Central memory CD8-positive, alpha-beta T cell (primary cell): ENCODE measurements at places on chromosomes 4 and X.

- no peak for DNase-seq
Measured at GRCh38 chr4:144374065-144374464, 233.5 kb upstream of the GYPA start.

GRCh38 chrX:72297953-72298730 lies 7.6 kb downstream of the CITED1 start:
- DNase-seq, result no peak

GRCh38 chrX:132737743-132738142 lies 220.7 kb downstream of the HS6ST2 start:
- no peak for DNase-seq

DNA sequence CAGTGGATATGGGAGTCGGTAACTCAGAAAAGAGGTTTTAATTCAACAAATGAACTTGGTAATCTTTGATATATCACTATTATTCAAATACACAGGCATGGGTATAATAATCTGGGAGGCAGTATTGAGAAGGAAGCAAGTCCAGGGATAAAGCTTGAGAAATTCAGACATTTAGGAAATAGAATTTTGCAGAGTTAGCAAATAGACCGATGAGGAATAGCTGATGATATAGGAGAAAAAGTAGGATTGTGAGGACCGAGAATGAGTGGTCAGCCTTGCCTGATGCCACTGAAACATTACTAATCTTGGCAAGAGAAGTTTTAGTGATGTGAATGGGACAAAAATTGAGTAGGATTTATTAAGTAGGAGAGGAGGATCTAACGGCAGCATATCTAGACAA lies 71.9 kb downstream of the TLL1 start:
- DNase-seq, result no peak

DNA sequence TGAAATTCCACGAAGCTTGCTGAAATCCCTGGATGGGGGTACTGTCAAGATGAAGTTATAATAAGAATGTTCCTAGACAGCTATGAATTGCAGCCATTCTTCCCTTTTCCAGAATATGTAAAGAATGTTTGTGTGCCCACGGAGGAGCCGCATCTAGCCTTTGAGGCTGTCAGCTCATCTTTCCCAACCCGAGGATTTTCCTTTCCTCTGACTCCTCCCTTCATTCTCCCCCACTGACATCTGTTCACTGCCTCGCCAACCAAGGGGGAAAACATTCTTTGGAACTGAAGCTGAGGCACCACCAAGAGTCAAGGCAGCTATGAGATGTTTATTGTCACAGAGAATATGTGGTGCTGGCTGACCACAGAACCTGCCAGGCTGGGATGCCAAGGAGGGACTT lies 8.8 kb downstream of the NHSL2 start:
- no peak for DNase-seq

- no peak for DNase-seq
Measured at GRCh38 chr4:65645185-65645584, 25.1 kb downstream of the EPHA5 start.

DNA sequence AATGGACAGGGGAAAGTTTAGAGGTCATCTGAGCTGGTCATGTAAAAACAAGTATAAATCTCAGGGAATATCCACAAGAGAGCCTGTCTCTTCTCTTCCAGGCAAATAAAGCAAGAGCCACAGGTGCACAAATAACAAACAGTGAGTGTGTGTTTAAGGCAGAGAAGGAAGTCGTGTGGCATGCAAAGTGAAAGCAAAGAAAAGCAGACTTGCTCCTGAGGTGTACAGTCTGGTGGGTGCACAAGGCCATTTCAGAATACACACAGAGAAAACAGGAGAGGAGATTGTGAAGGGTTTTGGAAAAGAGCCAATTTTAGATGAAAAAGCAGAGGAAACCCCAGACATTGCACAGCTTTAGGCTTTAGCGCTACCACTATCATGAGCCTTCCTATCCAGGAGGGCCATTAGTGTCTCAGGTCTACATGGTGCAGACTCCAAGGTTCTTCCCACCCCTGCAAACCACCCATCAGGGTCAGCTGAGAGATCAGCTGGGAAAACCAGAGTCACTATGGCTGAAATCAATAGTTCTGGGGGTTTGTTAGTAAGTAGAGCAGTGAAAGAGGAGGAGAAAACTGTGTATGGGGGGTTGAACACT lies 355.8 kb downstream of the KLHL4 start:
- DNase-seq, result no peak

DNA sequence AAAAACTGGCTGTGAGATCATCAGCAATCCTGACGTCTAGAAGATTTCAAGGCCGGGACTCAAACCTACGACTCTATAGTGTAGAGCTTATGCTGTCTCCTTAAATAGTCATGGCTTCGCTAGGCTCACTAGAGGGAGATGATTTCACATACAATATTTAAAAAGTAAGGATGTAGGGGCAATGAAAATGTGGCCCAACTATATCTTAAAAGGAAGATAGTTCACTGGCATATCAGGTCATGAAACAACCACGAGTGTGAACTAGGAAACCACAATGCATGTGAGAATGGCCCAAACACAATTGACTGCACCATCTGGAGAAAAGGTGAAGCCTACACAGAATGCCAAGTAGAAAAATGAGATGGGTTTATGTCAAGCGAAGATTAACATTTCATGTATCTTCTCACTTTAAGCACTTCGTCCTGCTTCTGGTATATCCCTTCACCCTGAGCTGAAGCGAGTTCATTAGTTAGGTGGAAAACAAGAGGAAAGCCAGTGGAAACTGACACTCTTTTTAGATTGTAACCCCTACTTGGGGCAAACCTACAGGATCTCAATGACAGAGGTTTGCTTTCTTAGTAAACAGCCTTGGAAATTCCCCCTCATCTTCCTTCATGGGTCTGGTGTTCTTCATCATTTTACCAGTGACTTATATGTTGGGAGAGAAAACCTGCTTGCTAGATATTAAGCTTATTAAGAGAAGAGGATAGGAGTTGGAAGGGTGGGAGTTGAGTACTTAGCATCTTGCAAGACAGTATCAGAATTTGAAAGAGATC lies 17.4 kb downstream of the FAM9C start:
- DNase-seq, result no peak

GRCh38 chr4:40890764-40891163 lies 141.0 kb downstream of the NSUN7 start:
- DNase-seq, result no peak

- DNase-seq, result no peak
Measured at GRCh38 chr4:61129971-61130370, 70.2 kb upstream of the ADGRL3 start.

DNA sequence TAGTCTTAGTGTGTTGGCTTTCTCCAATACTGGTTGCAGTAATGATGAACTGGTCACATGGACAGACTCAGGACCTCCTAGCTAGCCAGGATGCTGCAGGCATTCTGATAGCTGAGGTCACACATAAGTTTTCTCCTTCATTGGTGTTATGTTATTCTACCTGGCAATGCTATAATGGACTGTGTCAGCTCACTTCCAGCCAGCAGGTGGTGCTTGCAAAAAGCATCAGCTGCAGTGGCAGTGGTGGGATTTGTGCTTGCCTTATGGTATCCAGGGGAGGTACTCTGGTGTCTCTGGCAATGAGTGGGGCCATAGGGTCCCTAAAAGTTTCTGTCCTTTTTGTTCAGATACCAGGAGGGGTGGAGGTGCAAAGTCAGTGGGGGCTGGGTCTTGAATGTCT lies 33.6 kb downstream of the ZNF330 start:
- DNase-seq, result no peak

- DNase-seq, result no peak
Measured at GRCh38 chr4:100548200-100548560, 30.4 kb upstream of the EMCN start.

GRCh38 chrX:86507331-86507730 lies 359.1 kb downstream of the DACH2 start:
- DNase-seq, result no peak

- DNase-seq, result no peak
Measured at GRCh38 chrX:55379396-55379795, 72.5 kb upstream of the MAGEH1 start.

- no peak for DNase-seq
Measured at GRCh38 chr4:78129383-78130108, 72.4 kb downstream of the FRAS1 start.

GRCh38 chrX:17377091-17377717 lies 2.2 kb downstream of the NHS start:
- DNase-seq, result no peak

- no peak for DNase-seq
Measured at GRCh38 chr4:45992728-45993127, 131.1 kb downstream of the GABRG1 start.

GRCh38 chrX:48472851-48473703 lies 2.9 kb upstream of the FTSJ1 start:
- no peak for DNase-seq

GRCh38 chrX:40465735-40466551 lies 114.8 kb upstream of the ATP6AP2 start:
- DNase-seq, result no peak
